Pancreas (tissue), 10 donors: ENCODE measurements at places on chromosomes 2 and 18. TPM values are rescaled to one million over a fixed set of nuclear protein-coding genes. Genes with fewer than 3 reads are reported as not detected.

DNA sequence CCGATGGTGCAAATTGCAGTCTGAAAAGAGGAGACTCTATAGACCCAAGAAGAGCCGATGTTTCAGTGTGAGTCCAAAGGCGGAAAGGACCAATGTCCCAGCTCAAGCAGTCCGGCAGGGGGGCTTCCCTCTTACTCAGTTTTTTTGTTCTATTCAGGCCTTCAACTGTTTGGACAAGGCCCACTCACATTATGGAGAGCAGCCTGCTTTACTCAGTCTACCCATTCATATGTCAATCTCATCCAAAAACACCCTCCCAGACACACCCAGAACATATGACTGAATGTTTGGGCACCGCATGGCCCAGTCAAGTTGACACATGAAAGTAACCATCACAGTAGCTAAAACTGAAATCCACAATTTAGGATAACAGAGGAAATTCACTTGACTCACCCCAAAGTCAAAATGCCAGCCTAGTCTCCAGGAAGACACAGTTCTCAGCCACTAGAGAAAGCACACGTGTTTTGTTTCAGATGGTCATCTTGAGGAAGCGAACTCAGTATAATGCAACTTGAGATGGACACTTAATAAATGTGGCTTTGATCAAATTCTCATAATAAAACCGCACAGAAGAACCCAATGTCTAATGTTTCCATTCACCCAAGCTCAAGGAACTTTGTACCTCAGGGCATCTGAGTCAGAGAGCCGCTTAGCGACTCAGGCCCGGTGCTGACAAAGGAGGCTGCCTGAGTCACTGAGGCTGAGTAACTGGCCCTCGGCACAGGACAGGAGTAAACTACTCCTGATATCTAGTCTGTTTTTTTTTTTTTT, 2.4 kb downstream of the FHL2 start:
- DNase-seq, result no peak

DNA sequence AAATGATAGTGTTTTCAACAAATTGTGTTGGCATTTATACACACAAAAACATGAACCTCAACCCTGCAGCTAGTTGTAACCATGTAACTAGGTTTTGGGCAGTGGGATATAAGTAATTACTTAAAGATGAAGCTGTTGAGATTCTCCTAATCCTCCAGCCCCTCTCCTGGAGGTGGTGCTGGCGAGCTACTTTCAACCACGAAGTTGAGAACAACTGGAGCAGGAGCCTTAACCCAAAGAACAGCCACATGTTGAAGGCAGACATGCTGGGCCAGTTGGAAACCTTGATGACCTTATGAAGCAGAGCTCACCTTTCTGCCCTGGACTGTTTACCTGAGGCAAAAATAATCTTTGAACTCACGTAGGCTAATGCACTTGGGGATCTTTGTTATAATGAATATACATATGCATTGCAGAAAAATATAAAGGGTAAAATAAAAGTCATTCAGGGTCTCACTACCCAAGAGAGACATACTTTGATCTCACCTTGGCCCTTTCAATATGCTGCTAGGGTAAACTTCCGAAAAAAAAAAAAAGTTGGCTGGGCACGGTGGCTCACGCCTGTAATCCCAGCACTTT, 89.6 kb upstream of the NPAS2 start:
- no peak for DNase-seq

- DNase-seq, result no peak
These were observed 54.4 kb downstream of the EPHA4 start for GRCh38 chr2:221517696-221518151.

DNA sequence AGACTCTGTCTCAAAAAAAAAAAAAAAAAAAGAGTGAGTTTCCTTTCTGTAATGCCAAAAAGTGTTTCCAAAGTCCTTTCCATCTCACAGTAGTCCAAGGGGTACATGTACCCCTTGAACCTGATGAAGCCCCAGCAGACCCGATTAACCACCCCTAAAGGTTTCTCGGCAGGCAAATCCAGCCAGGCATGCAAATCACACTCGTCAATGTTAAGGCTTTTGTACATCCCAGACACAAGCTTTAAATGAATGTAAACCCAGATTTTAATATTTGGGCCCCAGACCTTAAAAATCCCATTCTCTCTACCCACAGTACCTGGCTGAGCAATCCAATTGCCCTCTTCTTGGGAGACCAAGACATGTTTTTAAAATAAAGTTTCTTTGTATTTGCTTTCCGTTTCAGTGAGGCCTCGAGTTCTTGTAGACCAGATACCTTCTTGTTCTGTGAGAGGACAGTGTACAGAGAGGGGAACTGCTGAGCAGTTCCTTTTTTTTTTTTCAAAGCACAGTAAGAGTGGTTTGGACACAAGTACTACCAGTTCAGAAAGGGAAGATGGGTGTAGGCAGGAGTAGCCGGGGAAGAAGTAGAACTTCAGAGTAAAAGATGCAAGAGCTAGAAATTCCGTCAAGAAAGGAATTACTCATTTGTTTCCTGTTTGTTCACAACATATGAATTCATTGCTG, at the start of gene NLRC4:
NLRC4 (minus strand) TSS at position 465 of the 684 bp plus-strand sequence. CDS start 8,111 bp downstream, outside the sequence.
- no peak for DNase-seq

GRCh38 chr2:133993160-133993559, 260.7 kb upstream of the MGAT5 start:
- no peak for DNase-seq

Gene CDK5R2
- total RNA-seq, result 0.59 TPM

DNA sequence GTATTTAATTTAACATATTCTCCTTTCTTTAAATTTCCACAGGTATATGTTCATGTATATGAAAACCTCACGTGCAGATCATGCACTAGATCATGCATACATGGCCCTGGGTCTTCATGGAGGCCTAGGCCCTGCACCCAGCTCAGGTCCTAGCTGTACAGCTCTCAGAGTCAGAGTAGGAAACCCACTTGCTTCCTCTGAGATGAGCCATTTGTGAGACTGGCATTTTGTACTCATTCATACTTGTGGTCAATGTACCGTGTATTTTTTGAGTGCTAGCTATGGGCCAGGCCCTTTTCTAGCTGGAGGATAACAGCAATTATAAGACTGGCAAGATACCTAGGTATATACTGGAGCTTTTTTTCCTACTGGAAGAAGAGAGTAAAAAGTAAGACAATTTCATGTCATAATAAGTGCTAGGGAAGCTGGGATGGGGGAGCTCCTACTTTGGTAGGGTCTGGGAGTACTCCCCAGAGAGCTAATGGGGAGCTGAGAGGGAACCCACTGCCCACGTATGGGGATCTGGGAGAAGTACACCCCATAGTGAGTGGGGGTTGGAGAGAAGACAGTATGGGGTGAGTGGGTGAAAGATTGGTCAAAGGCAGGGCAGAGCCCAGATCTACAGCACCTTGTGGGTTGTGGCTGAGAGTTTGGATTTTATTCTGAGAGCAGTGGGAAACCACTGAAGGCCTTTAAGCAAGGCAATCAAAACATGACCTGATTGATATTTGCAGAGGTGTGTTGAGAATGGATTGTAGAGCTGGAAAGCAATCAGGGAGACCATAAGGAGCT, 72.0 kb downstream of the POLE4 start:
- no peak for DNase-seq

GRCh38 chr2:66531155-66531554, 96.2 kb downstream of the MEIS1 start:
- DNase-seq, result no peak

GRCh38 chr2:15747603-15748471, 156.2 kb downstream of the DDX1 start:
- DNase-seq, result no peak

GRCh38 chr2:119123389-119123788, 35.2 kb downstream of the C1QL2 start:
- DNase-seq, result no peak

DNA sequence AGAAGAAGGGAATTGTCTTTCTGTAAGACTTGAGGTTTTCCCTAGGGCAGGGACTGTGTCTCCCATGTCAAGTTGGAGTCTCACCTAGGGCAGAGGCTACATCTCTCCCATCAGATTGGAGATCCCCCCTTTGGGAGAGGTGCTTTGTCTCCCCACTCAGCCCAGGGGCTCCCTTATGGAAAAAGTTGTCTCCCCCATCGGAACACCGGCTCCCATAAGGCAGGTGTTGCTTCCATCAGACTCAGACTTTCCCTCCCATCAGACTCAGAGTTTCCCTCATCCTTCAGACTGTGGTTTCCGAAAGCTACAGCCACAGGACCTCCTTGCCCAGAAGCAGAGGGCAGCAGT, 5.8 kb downstream of the ANKRD53 start:
- no peak for DNase-seq

Gene NOL4
- total RNA-seq, result 3.2 TPM

DNA sequence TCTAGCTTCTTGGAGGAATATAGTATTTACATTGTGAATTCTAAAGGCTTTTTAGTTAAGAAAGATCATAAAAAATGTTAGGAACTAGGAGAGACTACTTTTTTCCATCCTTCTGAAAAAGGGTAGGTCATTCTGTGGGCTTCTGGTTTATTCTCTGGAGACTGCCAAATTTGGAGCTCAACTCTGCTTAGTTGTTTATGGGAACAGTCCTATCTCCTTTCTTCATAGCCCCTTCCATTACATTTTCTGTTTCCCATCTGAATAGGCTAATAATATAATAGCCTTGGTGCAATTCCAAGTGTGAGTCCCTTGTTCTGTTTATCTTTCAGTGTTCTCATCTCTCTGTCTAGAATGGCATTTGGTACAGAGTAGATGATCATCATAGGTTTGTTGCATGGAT, 15.6 kb downstream of the LAMA3 start:
- DNase-seq, result no peak

DNA sequence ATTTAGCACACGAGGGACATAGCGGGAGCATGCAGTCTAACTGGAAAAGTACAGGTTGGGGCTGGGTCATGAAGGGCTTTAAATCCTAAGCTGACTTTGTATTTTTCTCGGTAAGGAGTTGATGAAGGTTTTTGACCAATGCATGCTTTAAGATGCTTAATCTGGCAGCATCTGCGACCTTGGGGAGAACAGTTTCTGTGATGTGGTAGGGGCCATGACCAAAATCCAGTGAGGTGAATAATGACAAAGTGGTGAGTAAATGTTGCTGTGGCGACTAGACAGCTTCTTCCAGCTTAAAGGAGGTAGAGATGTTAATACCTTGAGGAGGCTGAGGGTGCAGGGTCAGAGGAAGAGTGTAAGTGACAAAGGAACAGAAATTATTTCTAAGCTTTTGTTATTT, 174.6 kb upstream of the ALPP start:
- no peak for DNase-seq

Gene MC4R
- not detected for total RNA-seq

DNA sequence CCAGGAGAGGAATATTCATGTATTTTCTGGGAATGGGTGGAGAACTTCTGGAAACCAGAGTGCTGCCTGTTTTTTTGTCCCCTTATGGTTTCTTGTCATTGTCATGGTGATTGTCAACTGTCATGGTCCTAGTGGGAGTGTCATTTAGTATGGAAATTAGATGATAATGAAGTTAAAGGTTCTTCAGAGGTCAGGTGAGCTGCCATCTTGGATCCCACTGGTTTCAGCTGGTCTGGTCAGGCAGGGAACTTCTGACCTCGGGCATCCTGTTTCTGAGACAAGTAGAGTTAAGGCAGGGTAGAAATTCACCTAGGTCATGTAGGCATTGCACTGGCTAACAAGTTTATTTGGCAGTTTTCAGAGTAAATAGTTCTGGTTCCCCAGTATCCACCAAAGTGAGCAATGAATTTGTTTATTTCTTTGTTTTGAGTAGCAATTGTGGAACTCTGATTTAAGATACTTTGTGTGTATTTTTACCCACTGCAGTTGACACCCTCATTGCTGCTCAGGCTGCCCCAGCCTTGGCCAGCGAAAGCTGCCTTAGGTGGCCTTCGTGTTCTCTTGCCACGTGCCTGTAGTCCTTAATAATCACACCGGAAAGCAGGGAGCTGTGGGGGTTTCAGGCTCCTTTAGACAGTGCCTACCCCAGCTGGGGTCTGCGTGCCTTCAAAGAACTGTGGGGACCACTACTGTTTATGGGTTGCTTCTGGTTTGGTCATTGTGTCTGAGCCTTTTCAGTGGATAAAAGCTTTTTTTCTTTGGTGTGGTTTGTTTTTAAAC, 48.7 kb downstream of the NCK2 start:
- DNase-seq, result no peak

- DNase-seq, result no peak
These were observed 1076.2 kb downstream of the TSN start for GRCh38 chr2:122831649-122832048.

GRCh38 chr18:3456686-3457069, 6.7 kb downstream of the TGIF1 start:
- no peak for DNase-seq

- DNase-seq, result no peak
These were observed 44.7 kb downstream of the FER1L5 start for GRCh38 chr2:96687266-96687665.

Gene HRH4
- total RNA-seq, result not detected

DNA sequence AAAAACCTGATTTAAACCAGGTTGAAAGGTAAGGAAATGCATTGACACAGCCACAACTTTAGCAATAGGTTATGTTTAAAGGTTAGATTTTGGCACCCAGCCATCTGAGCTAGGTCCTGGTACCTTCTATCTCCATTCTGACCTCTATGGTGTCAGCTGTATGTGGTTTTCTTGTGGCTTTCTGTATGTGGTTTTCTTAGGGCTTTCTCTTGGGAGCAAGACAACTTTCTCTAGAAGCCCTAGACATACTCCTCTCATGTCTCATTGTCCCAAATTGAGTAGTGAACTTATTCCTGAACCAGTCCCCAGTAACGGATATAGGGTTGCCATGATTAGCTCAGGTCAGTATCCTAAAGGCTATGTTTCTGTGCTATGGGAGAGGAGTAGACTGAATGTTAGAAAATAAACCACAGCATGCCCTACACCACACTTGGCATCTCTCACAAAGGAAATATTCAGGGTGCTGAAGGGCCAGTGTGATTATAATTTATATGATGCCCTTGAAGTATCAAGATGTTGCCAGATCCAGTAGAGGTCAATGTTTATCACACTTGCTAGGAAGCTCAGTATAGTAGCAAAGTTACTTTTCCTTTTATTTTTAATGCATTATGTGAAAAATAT, 176.1 kb downstream of the CAPN13 start:
- no peak for DNase-seq

DNA sequence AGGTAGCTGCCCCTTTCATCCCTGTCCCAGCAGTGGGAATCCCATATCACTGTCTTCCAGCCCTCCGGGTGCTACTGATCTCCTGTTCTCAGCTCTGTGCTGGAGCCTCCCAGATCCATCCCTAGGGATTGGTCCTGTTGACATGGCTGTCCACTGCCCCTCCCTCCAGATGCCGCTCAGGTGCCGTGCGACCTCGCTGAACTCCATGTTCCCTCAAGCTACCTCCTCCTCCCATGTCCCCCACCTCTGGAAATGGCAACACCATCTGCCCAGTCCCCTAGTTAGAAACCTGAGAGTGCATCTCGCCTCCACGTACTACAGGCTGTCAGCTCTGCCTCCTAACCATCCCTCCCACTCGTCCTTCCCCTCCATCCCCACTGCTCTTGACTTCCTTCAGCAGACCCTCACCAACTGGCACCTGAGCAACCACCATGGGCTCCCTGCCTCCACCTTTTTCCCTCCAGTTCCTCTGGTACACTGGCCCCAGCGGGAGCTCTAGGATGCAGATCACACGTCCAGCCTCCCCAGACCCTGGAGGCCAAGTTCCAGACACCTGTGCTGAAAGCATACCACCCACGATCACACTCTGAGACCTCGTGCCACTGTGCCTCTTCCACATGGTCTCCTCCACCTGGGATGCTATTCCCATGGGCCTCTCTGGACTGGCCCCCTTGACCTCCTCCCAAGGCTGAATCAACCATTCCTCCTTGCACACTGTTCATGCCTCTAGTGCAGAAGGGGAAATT, 106.8 kb downstream of the KLHL29 start:
- no peak for DNase-seq

Gene WDFY1
- total RNA-seq, result 15.9 TPM
